HFFc6 (cell line): ENCODE measurements at places on chromosomes 7 and 10. TPM values are rescaled to one million over a fixed set of nuclear protein-coding genes. Genes with fewer than 3 reads are reported as not detected.

Gene POM121
- total RNA-seq = 40.2 to 44.8 TPM (median 43.4 TPM) in 3 replicates

Gene ZNF804B
- total RNA-seq = not detected in 3 replicates

Gene EPHB6
- 0.19 to 0.37 TPM (median 0.27 TPM) in 3 replicates for total RNA-seq

DNA sequence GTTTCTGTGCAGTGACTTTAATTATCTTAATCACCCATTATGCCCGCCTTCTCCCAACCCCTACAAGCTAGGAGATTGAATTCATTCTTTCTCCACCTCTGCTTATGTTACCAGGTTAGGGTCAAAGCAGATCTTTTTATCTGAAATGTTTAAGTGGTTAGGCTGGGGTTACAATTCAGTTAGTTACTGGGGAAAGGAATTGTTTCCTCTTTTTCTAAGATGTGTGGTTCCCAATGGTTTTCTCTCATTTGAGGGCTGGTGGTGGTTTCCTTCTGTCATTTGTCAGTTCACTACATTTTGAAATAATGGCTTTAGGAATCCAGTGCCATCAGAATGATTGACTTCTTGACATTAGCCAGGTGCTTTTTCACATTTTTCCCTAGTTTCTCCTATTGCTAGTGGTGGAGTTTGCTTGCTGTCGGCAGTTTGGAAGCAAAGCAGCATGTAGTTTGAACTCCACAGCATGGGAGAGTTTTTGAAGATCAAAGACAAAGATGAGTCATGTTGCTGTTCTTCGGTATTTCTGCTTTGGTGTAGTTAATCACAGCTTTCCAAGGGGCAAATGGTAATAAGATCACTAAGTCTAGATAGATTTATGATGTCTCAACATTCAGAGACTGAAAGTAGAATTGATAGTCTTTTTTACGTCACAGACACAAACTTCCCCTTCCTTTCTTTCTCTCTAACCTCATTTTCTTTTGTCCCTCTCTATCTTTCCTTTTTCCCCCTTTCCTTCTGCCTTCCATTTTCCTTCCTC lies 168.2 kb downstream of the SND1 start:
- peak; percentile 50 for DNase-seq

- no peak for DNase-seq
These were observed 110.8 kb downstream of the REEP3 start for GRCh38 chr10:63631991-63632390.

- peak; percentile 19 for DNase-seq
These were observed 14.6 kb upstream of the BRI3 start for GRCh38 chr7:98266840-98267239.

DNA sequence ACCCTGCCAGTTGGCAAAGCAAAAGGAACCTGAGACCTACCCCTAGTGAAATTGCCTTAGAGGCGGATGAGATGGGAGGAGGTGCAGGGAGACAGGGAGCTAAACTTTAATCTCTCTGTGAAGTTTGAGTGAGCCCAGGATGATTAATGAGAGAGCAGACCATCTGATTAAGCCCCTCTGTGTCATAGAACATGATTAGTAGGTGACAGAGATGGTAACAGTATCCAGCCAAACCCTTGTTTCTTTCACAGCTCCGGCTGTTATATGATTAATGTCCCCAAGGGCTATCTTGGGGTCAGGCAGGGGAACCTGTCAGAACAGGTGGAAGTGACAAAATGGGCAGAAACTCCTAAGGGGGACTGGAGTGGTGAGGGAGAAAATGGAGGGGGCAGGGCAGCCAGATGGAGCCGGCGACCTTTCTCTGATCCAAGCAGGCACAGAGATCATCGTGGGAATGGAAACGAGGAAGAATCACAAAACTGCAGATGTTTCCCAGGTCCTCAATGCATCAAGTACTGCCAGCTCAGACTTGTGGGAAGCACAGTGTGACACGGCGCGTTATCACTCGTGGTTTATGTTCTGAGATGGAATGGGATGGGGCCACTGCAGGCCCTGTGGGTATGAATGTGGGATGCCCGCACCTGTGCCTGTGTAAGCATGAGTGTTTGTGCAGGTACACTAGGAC lies 684.2 kb downstream of the LRMDA start:
- DNase-seq = no peak

DNA sequence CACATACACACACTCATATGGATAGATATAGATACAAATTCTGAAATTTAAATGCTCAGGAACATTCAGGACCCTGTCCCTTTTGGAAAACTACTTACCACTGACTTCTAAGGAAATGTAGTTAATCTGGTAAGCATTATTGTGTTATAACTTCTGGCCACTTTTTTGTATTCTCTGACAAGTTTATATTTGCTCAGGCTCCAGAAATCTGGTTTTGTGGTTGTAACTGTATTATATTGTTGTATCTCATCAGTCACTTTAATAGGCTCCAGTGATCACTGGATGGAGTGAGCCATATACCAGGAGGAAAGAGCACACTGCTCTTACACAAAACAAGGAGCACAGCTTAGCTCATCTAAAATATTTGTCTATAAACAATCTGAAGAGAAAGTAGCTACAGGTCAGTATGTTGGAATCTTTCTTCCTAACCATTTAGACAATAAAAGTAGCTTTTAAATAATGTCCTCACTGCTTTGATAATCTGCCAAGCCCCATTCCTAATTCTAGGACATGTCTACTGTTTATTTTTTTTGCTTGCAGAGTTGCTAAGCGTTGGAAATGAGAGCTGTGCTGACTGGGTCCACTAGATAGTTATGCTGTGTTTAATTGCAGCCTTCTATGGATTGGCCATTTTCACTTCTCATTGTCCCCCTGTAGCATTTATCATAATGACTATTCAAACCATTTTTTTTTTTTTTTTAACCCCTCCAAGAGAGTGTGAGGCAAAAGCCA lies 43.8 kb downstream of the SMNDC1 start:
- DNase-seq = peak; percentile 47

DNA sequence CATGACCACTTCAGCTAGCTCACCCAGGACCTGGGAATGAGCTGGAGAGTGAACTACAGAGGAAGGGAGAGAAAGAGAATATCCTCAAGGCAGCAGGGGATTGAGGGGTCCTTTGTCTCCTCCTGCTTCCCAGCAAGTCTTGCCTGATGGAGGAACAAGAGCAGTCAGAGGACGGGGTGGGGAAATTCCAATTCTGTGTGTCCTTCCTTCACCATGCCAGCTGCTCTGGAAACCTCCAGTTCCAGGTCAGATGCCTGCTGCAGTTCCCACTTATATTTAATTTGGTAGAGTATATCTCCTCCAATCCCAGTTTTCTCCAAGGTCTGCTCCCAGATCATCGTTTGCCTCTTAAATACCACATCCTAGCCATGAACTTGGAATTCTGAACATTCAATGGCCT lies 21.4 kb upstream of the LEP start:
- DNase-seq = no peak

- DNase-seq = peak; percentile 30
These were observed 9.0 kb upstream of the TAS2R3 start for GRCh38 chr7:141754939-141755338.
